ENCODE measurements at places on chromosomes 2 and 18. TPM values are rescaled to one million over a fixed set of nuclear protein-coding genes. Genes with fewer than 3 reads are reported as not detected.

The ORC2 gene
- 20.9 TPM for total RNA-seq

The PTPRN gene
- total RNA-seq = 0.75 TPM

The MRO gene
- not detected for total RNA-seq

The TDRD15 gene
- total RNA-seq = not detected

The ANO7 gene
- 1.2 TPM for total RNA-seq

The AFF3 gene
- total RNA-seq = 0.35 TPM

The CD302 gene
- 1.7 TPM for total RNA-seq

All from epithelial cell of proximal tubule (primary cell).